ENCODE measurements at places on chromosomes 7 and 10.

- DNase-seq, result no peak
These were observed 137.5 kb upstream of the WDR11 start for GRCh38 chr10:120713573-120714205.

DNA sequence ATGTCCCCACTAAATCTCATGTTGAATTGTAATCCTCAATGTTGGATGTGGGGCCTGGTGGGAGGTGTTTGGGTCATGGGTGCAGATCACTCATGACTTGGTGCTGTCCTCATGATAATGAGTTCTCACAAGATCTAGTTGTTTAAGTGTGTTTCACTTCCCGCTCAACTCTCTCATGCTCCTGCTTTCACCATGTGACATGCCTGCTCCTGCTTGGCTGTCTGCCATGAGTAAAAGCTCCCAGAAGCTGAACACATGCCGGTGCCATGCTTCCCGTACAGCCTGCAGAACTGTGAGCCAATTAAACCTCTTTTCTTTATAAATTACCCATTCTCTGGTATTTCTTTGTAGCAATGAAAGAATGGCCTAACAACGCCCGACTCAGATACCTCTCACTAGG, 6.2 kb upstream of the PSTK start:
- DNase-seq, result no peak

- no peak for DNase-seq
These were observed 74.9 kb downstream of the TES start for GRCh38 chr7:116285252-116285651.

GRCh38 chr7:103573479-103574058, 127.6 kb upstream of the SLC26A5 start:
- DNase-seq, result peak; percentile 33

DNA sequence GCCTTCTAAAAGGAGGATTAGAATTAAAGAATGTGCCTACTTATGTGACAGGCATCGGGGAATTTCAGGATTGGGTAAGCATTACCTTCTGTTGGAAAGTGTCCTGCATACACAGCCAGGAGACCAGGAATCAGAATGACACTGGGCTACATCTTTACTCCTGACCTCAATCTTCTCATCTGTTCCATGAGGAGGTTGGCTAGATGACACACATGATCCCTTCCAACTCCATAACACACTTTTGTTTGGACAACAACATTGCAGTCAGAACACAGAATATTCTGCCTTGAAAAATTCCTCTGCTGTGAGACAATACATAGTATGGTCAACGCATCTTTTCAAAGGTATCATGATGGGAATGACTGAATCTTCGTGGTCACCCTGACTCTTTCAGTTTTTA, 1281.2 kb upstream of the SORCS1 start:
- no peak for DNase-seq

- no peak for DNase-seq
These were observed 42.6 kb downstream of the CNOT4 start for GRCh38 chr7:135467207-135467711.

- no peak for DNase-seq
These were observed 19.2 kb upstream of the PLEKHS1 start for GRCh38 chr10:113732160-113732881.

DNA sequence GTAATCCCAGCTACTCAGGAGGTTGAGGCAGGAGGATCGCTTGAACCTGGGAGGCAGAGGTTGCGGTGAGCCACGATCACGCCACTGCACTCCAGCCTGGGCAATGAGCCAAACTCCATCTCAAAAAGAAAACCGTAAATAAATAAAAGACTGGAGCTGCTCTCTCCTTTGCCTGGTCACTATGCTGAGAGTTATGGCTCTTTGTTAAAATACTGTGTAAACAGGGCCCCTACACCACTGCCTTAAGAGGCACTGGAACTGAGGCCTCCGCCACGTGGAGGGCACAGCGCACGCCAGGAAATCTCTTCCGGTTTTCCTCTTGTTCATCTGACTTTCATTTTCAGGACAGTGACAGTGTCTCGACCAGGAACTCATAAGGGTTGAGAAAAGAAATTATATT, 123.3 kb downstream of the PAXIP1 start:
- no peak for DNase-seq

DNA sequence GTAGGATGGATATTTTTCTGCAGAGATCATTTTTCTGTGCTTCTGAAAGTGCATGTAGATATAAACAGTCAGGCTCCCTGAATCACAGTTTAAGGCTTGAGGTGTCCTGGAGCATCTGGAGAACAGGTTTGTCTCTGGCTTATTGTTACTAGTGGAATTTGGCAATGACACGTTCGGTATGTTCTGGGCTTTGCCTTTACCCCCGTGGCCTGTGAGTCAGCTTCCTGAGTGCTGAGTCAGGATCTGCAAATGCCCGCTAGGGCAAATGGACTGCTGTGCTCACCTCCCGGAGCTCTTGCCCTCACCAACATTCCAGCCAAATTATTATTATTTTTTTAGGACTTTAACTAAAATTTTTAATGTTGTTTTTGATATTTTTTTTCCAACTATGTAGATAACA, 192.5 kb upstream of the PRSS1 start:
- peak; percentile 4 for DNase-seq

All from small intestine (tissue), 16 donors.